H1 (cell line): ENCODE measurements at places on chromosomes 12 and 14. TPM values are rescaled to one million over a fixed set of nuclear protein-coding genes. Genes with fewer than 3 reads are reported as not detected.

SMCO2 gene
- total RNA-seq, result 0.73 and 0.80 TPM in 2 replicates

PIANP gene
- total RNA-seq, result 9.8 and 15.3 TPM in 2 replicates

A2M gene
- not detected in 2 replicates for total RNA-seq

LALBA gene
- not detected in 2 replicates for total RNA-seq

AMDHD1 gene
- total RNA-seq, result 0.34 TPM in 1 of 2 replicates, not detected in the other

DNA sequence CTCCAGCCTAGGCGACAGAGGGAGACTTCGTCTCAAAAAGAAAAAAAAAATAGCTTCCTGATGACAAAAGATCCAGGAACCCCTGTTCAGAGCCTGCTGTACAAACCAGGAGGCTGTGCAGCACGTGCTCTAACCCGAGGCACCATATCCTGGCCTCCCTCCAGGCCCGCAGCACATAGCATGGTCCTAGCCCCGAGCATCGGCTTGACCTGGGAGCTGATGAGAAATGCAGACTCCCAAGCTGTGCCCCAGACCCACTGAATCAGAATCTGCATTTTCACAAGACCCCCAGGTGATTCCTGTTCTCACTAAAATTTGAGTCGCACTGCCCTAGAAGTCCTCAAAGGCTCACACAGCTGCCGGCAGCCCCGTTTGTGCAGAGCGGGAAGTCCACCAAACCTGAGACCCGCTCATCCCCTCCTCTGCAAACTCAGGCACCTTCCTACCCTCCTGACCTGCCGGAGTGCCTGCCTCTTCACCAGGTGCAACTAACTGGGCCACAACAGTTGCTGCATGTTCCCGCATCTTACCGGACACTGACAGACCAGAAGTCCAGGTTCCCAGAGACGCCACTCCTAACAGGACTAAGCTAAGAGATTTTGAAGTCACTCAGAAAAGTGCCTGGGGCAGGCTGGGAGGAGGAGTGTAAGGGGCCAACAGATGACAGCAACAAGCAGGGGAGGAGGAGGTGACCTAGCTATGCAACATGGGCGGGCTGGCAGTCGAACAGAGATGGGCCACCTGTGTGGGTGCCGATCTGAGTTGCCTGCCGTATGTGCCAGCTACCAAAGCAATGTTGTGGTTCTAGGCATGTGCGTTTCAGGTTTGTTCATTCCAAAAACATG, 24.0 kb upstream of the RIN3 start:
- peak; percentile 40 for DNase-seq

DNA sequence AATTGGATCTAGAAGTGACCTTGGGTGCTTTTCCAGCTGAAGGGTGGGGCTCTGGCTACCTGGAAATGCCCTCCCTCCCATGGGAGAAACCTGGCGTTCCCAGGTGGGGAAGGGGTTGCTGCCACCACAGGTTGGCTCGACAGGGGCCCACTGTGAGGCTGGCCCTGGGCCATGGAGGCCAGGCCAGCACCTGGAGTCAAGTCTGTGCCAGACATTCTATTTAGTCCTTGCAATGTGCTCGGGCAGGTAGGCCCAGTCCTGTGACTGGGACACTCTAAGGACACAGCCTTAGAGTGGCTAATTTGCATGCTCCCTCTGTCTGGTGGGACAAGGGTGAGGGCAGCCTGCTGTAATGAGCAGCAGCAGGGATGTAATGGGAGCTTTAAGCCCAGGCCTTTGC, 11.9 kb downstream of the VRTN start:
- DNase-seq, result no peak

DNA sequence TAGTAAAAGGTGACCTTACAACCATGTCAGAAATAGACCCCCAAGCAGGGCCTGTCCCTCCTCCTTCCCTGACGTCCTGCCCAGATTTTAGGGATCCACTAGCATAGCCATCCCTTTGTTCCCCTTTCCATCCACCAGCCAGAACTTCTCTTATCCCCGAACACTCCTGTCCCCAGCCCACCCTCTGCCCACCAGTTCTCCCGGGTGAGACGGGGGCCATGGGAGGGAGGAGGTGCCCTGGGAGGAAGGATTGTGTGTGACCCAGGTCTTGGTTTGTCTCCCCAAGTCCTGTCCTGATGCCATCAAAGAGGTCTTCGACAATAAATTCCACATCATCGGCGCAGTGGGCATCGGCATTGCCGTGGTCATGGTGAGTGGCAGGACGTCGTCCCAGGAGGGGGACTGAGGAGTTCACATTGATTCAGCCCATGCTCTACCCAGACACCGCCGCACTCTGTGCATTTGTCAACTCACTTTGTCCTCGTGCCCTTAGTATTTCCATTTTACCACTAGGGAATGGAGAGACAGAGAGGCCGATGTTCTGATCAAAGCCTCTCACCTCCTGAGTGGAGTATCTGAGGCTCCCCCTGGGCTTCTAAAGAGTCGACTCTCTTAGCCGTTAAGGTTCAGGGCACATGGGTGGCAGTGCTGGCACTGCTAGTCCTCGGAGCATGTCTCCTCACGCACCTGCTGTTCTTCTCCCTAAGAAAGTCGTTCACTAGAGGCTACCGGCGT, 35.9 kb downstream of the CD9 start:
- DNase-seq, result no peak

DNA sequence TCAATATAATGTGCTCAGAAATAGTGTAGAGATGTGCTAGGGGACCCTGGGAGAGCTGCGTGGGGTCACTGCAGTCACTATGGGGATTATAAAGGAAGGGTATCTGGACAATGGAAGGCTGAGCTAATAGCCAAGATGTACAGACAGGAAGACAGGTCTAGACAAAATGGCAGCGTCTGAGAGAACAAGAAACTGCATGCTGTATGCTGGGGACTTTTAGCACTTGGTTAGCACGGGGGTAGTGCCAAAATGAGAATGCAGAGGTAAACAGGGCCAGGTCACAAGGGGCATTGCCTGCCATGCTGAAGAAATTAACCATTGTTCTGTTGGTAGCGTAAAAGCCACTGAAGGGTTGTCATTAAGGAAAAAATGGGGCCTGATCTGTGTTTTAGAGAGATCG, 308.2 kb downstream of the EMP1 start:
- no peak for DNase-seq

- no peak for DNase-seq
Observed at GRCh38 chr12:23399402-23399933, 550.0 kb downstream of the SOX5 start.

GRCh38 chr14:88264116-88264515, 59.0 kb downstream of the KCNK10 start:
- DNase-seq, result no peak

- DNase-seq, result no peak
Observed at GRCh38 chr12:11650286-11651281, 1.1 kb downstream of the ETV6 start.

DNA sequence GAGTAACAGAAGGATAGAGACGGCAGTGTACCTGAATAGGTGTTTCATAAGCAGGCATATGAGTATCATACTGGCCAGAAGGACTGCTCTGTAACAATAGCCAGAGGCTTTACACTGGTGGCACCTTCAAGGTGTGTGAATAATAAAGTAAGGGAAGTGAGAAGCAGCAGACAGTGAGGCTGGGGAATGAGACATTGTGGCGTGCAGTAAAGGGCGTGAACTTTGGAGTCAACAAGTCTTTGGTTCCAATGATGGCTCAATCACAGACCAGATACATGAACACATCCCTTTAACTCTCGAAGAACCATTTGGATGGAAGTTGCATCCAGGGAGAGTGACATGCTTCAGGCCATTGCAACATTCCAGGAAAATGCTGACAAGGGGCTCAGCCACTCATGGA, 32.0 kb upstream of the CCND2 start:
- no peak for DNase-seq

DNA sequence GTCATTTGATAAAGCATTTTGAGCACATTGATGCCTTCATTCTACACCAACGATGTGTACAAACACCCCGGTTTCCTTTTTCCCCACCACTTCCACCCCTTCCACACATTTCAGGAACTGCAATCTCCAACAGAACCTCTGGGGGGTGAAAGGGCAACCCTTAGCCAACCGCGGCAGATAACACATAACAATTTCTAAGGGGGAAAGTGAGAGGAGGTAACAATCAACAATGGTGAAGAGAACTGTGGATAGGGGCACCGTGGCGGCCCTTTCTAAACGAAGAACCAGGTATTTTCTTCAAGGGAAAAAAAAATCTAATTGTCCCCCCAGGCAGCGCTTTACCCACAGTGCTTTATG, 1.1 kb downstream of the KITLG start:
- no peak for DNase-seq

- no peak for DNase-seq
Observed at GRCh38 chr12:130179191-130179590, 16.9 kb downstream of the FZD10 start.

GRCh38 chr14:50937325-50937724, 7.0 kb downstream of the PYGL start:
- no peak for DNase-seq

DNA sequence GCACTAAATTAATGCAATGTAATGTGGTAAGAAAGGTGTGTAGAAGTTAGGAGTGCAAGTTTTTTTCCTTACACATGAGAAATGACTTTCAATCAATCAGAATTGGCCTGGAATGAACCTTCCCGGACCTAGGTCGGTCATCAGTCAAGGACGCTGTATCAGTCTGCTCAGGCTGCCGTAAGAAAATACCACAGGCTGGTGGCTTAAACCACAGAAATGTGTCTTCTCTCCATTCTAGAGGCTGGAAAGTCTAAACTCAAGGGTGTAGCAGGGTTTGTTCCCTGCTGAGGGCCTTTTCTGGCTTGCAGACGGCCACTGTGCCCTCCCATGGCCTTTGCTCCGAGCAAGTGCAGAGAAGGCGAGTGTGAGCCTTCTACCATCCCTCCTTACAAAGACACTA, 86.6 kb upstream of the DYNC1H1 start:
- no peak for DNase-seq

GRCh38 chr12:132449565-132450417, 40.2 kb upstream of the FBRSL1 start:
- no peak for DNase-seq

DNA sequence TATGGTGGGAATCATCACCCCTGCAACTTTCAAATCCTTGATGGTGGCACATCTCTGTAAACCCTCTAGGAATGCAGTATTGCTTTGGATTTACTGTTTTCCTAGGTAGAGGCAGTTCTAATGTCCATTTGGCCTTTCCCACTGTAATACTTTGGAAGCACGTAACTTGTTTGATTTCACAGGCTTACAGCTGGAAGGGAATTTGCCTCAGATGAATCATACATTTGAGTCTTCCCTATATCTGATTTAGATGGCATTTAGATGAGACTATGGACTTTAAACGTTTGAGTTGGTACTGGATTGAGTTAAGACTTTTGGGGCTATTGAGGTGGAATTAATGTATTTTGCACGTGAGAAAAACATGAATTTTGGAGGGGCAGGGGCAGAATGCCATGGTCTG, 35.9 kb downstream of the DAAM1 start:
- DNase-seq, result no peak

DNA sequence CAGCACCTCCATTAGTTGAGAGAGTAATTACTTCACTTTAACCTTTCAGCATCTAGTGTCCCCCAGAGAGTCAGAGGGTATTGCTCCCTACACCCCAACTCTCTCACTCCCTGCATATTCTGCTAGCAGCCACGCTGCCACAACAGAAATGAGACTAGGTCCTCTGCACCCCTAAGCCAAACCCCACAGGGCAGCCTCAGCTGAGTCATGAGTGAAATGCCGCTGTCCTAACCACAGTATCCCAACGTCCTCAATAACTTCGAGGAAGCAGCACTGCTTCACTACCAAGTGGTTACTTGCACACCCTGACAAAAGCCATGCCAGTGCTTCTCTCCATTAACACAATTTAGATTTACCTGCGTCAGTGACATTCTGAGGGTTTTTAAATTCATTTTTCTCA, 6.9 kb upstream of the LYZ start:
- DNase-seq, result no peak

GRCh38 chr12:18101043-18101442, 11.1 kb upstream of the RERGL start:
- DNase-seq, result no peak

DNA sequence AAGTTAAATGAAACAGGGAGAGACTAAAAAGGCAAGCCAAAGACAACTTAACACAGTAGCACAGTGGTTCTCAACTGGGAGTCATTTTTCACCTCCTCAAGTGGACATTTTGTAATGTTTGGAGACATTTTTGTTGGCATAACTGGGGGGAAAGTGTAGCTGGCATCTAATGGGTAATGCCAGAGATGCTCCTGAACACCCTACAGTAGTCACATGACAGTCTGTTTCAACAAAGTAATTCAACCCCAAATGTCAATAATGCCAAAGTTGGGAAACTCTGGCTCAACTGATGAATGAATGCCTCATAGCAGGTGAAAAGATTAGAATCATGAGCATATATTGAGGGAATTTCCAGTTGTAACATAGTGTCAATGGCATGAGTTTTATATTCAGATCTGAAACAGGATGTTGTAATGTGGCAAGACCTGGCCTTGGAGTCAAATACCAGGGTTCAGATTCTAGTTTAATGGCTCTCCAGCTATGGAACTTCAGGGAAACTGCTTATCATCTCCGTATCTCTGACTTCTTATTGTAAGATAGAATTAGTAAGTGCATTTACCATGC, 2.4 kb upstream of the OR4K5 start:
- DNase-seq, result no peak

- DNase-seq, result no peak
Observed at GRCh38 chr12:120118321-120119061, 1.9 kb upstream of the RAB35 start.

GRCh38 chr14:67646131-67646530, 26.4 kb downstream of the ARG2 start:
- no peak for DNase-seq

- no peak for DNase-seq
Observed at GRCh38 chr12:46271863-46272262, 3.0 kb upstream of the SLC38A1 start.

DNA sequence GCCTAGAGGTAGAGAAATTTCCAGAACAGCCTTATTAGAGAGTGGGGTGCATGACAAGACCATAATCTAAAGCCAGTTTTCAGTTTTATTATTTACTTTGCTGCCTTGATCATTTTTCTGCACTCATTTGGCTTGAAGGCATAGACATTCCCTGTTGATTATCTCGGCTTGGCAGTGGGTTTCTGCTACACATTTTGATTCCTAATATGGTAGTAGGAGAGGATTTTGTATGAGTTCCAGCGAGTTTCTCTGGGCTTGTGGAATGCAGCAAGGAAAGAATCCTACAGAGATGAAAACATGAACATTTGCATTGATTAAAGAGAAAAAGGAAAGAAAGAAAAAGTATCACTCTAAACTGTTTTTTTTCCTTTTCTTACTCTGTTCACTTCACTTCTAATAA, 281.2 kb downstream of the PAWR start:
- DNase-seq, result no peak

GRCh38 chr12:105083031-105083430, 1.2 kb downstream of the ALDH1L2 start:
- no peak for DNase-seq

DNA sequence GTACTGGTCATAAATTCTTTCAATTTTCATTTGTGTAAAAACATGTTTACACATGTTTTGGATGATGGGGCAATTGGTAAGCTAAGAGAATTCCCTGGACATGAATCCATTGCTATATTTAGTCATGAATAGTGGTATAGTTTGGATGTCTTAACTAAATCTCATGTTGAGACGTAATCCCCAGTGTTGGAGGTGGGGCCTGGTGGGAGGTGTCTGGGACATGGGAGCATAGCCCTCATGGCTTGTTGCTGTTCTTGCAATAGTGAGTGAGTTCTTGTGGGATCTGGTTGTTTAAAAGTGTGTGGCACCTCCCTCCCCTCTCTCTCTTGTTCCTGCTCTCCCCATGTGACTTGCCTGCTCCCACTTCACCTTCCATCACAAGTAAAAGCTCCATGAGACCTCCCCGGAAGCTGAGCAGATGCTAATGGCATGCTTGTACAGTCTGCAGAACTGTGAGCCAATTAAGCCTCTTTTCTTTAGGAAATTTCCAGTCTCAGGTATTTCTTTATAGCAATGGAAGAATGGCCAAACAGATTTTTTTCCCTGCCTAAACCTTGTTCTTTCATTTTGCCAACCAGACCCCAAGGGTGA, 33.6 kb downstream of the CTSG start:
- no peak for DNase-seq
